ENCODE measurements at places on chromosomes 1 and 21.

GRCh38 chr1:169070547-169070946 lies 35.9 kb upstream of the ATP1B1 start:
- no peak for DNase-seq

DNA sequence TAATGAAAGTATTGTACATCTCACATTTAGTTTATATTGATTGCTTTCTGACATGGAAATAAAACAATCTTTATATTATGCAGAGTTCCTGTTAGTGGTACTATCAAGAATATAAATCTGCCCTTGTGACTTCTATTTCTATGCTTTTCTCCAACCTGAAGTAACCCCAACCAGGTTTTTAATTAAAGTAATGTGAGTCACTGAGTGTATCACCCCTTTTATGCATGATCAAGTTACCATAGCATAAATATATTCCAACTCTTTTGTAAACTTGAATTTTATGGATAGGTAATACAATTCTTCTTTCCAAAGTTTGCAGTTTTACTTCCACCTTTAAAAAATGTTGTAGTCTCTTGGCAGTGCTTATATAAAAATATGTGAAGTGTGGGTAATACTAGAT lies 532.3 kb downstream of the USP25 start:
- DNase-seq: no peak

DNA sequence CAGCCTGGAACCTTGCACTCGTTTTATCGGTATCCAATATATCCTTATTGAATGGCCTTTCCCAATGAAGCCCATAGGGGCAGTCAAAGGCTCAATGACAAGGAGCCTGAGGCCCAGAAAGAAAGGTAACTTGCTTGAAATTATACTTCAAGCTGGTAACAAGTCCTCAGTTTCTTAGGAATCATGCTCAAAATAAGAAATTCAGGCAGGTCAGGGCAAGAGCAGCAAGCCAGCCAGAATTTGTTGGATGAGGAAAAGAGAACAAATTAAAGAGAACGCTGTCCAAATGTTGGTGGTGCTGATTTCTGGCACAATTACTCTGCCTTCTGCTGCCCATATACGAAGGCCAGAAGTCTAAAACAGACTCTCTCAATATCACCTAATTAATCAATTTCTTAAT lies 77.6 kb downstream of the DDX20 start:
- no peak for DNase-seq

- DNase-seq: peak; percentile 90
Measured at GRCh38 chr1:22712502-22713271, 2.0 kb downstream of the EPHB2 start.

- peak; percentile 47 for DNase-seq
Measured at GRCh38 chr1:8764293-8764937, 53.0 kb downstream of the RERE start.

- DNase-seq: no peak
Measured at GRCh38 chr1:58572690-58573089, 4.4 kb downstream of the TACSTD2 start.

- no peak for DNase-seq
Measured at GRCh38 chr1:21283524-21283923, 6.7 kb downstream of the ECE1 start.

GRCh38 chr1:17358557-17358956 lies 13.4 kb upstream of the PADI6 start:
- DNase-seq: no peak

GRCh38 chr1:207172885-207173284 lies 68.9 kb downstream of the C4BPA start:
- no peak for DNase-seq

GRCh38 chr1:235075048-235075776 lies 53.4 kb downstream of the TOMM20 start:
- peak; percentile 73 for DNase-seq

GRCh38 chr21:14862794-14863720 lies 201.7 kb downstream of the NRIP1 start:
- DNase-seq: no peak

DNA sequence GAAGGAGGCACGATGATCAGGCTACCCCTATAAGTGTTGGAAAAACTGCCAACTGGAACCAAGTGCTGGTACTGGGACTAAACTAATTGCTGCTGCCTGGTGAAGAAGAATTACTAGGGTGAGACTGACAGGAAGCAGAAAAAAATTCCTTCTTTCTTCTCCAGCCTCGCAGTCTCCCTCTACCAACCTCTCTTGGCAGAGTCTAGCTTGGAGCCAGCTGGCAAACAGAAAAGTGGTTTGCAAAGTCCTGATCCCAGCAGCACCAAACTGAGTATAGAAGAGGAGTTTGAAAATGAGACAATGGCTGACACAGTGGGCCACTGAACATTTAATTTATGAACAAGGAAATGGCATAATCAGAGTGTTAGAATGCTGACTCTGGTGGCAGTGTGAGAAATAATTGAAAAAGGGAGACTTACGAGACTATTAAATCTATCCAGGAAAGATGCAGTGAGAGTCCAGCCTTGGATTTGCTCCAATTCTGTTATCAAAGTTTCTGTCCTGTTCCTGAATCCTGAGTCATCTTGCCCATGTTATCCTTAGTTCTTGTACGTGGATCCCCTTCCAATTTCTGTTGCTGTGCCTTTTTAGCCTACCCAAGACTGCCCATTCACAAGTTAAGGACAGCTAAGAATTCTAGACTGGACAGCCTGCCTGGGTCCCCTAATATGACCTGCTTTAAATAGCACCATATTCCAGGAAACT lies 23.7 kb upstream of the DISP1 start:
- no peak for DNase-seq

DNA sequence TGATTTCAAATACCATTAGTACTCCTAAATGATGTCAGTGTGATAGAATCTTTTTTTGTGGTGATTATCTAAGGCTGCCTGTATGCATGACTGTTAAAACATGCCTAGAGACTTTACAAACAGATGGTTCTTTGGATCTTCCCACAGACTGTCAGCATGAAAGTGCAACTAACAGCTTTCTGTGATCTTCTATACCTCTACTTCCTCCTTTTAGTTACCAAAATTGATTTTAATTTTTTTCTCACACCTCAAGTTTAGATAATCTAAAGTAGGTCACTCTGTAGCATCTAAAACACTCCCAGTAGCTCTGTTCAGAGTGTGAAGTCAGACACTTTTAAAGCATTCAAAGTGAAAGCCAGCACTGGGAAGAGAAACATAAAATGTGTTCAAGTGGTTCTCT lies 534.5 kb downstream of the PTPRC start:
- peak; percentile 54 for DNase-seq

DNA sequence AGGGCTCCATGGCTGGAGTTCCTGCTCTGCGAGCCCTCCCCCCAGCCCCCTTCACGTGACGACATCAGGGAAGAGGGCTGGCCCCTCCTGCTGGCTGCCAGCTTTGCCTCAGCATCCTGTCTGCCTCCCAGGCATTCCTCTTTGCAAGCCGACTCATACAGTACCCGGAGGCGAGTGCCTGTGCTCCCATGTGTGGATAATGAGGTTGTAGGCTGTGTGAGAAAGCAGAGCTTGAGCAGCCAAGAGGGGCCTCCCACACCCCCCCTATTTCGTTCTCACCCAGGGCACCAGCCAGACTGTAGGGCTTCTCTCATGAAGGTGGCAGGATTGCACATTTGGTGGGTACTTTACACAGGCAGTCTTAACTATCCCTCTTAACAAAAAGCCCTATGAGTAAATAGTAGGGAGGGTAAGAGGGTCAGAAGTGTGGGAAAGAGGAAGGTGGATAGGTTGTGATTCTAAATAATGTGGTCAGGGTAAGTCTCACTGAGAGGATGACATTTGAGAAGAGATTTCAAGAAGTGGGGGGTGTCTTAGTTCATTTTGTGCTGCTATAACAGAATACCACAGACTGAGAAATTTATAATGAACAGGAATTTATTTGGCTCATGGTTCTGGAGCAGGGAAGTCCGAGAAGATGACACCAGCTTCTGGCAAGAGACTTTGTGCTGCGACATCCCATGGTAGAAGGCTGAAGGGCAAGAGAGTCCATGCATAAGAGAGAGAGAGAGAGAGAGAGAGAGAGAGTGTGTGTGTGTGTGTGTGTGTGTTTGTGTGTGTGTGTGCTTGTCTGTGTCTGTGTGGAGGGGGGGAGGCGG lies 113.5 kb downstream of the OMA1 start:
- DNase-seq: peak; percentile 12

DNA sequence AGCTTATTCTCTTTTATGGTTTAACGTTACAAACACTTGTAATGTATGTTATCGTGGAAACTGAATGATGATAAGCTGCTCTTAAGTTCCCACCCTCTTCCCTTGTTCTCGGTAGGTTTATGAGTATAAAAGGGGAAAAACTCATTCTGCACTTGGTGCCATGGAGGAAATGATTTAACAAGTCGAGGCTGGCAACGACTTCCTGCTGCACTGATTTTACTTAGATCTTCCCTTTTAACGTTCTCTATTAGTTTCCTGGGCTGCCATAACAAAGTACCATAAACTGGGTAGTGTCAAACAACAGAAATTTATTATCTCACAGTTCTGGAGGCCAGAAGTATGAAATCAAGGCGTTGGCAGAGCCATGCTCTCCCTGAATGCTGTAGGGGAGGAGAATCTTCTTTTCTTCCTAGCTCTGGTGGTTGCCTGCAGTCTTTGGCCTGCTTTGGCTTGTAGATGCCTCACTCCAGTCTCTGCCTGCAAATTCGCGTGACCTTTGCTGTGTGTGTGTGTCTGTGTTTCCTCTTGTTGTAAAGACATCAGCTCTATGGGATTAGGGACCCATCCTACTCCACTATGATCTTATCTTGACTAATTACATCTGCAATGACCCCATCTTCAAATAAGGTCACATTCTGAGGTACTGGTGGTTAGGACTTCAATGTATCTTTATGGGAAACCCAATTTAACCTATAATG lies 26.3 kb downstream of the HUNK start:
- no peak for DNase-seq

- DNase-seq: peak; percentile 31
Measured at GRCh38 chr1:111503585-111504060, at the start of the genes ADORA3 and TMIGD3. ADORA3 (minus strand) TSS chr1:111503633; CDS start chr1:111503354, 279 bp downstream. TMIGD3 (minus strand) TSS chr1:111503633; CDS start chr1:111503354, 279 bp downstream.

- DNase-seq: no peak
Measured at GRCh38 chr1:24425441-24425840, 9.8 kb downstream of the NIPAL3 start.

DNA sequence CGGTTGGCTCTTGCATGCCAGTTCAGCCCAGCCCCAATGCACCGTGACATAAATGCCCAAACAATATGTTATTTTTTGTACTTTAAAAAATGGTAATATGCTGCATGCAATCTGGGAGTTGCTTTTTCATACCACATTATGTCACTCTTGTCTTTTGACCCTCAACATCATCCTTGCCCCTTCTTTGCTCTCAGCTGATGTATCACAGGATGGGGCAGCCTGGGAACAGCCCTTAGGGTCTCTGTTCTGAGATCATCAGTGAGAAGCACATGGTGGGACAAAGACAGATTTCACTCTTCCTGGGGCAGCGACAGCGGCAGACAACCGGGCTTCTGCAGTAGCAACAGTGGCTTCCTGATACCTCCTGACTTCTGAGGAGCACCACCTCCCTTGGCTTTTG lies 79.5 kb downstream of the SETD4 start:
- no peak for DNase-seq

DNA sequence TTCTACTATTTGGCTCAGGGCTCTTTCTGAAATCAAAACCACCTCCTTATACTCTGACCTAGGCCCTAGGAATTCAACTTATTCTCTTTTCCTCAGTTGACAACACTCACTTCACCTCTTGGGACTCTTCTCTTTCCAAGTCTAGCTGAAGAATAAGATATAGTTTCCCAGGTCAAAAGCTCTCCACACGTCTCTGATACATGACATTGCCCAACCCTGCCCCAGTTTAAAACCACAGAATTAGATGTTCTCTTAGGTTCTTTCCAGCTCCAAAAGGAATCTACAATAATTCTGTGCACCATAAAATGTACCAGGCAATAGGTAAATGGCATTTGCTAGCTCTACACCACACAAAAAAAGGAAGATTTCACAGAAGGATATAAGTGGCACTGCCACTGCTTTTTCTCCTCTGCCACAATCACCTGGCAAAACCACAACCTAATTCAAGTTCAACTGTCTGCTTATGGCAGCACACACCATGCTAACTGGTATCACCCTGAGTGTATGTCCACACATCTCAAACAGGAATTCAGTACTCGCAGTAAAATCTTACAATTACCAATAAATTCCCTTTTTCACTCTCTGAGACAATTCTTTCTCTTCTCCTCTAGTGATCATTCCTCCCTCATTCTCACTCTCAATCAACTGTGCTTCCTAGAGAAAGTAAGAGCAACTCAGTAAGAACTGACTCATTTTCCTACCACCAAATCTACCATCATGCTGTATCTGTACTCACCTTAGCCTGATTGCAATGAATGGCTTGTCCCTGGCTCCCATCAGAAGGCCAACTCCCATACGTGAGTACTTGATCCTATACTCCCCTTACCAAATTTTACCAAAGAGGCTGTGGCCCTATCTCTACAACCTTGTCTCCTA lies 27.3 kb downstream of the ZBTB8OS start:
- no peak for DNase-seq

DNA sequence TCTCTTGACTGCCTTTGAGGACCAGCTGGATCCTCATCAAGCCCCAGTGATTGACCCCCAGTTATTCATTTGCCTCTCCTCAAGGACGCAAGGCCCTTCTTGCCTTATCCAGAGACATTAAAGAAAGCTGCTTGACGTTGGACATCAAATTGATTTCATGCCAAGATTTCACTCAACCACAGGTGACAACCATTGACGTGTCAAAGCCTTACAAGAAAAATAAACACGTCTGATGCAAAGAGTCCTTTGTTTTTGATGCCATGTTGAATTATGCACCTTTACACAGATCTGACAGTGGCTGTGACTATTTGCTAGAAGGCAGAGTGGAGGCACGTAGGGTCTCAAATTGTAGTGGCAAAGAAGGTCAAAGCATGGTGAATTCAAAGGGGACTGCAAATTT lies 666.2 kb upstream of the CAMK1G start:
- no peak for DNase-seq

GRCh38 chr1:22490309-22490708 lies 38.7 kb downstream of the ZBTB40 start:
- DNase-seq: no peak

DNA sequence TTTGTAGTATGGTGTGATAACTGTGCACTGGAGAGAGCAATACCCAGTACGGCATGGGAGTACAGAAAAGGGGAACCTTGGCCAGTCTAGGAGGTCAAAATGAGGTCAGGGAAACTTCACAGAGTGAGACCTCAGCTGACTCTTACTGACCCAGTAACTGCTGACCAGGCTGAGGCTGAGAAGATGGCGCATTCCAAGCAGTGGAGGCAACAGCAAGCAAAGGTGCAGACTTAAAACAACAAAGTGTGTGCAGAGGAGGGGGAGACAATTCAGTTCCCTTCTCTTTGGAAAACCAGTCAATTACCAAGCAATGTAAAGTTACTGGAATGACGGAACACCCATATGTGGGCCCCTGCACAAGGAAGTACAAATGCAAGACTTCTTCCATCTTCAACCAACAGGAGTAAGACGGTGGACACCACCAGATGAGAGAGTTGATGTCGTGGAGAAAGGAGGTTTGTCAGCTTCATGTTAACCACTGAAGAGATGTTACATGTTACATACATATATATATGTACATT lies 54.6 kb upstream of the PRDX6 start:
- DNase-seq: peak; percentile 39

DNA sequence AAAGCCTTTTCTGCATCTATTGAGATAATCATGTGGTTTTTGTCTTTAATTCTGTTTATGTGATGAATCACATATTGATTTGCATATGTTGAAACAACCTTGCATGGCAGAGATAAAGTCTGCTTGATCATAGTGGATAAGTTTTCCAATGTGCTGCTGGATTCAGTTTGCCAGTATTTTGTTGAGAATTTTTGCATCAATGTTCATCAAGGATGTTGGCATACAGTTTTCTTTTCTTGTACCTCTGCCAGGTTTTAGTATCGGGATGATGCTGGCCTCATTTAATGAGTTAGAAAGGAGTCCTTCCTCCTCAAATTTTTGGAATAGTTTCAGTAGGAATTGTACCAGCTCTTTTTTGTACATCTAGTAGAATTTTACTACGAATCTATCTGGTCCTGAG lies 55.0 kb downstream of the COL24A1 start:
- no peak for DNase-seq
